Ovary (tissue), 10 donors: ENCODE measurements at places on chromosomes 3 and 15. TPM values are rescaled to one million over a fixed set of nuclear protein-coding genes. Genes with fewer than 3 reads are reported as not detected.

DNA sequence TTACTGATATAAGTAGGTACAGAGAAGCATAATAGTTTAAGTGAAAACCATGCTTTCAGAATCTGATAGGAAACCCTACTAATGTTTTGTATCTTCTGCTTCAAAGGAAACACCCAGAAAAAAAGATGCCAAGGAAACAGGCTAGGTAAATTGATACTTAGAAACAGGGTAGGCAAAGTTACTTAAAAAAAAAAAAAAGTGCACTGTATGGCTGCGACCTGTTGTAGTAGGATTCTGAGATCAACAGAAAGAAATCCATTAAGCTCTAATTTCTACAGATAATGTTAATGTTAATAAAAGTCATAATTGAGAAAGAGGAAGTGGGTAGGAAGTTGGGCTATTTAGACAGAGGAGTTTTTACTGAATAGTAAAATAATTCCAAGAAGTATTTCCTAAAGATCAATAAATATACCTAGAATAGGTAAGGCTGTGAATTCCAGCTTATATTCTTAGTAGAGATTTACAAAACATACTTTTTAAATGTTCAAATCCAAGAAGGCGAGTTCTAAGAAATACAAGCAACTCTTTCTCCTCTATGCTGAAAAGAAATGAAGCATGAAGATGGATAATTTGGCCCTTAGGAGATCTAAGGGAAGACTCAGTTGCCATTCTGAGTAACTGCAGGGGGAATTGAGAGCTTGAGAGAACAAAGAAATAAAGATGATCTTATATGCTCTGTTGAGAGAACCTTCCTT lies 24.1 kb upstream of the STT3B start:
- no peaks in the 10 kb centered on the region for H3K4me1 ChIP-seq
- H3K27ac ChIP-seq: no peak overlapping the region
- no peaks in the 10 kb centered on the region for H3K36me3 ChIP-seq
- no peak overlapping the region for H3K4me3 ChIP-seq
- H3K27me3 ChIP-seq: no peaks in the 10 kb centered on the region

DNA sequence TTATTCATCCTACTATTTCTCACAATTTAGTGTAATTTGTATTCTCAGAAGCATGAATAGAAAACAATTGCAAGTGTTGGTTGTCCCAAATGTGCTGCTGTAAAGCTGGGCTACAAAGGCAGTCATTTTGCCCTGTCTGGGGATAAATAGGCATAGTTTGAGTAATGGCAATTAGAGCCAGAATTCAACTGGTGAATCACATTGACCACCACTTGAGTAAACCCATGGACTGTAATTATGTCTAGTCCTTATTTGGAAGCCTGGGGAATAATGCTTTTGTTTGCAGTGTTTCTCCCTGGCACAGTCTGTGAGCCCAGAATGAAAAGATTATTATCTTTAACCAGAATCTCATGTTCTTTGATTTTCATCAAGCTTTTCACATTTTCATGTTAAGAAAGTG lies 30.5 kb upstream of the CHL1 start:
- H3K4me3 ChIP-seq: no peak overlapping the region
- H3K4me1 ChIP-seq: no peaks in the 10 kb centered on the region
- H3K27me3 ChIP-seq: no peaks in the 10 kb centered on the region
- no peak overlapping the region for H3K27ac ChIP-seq

The LRRIQ4 gene
- 0.43 TPM for total RNA-seq

DNA sequence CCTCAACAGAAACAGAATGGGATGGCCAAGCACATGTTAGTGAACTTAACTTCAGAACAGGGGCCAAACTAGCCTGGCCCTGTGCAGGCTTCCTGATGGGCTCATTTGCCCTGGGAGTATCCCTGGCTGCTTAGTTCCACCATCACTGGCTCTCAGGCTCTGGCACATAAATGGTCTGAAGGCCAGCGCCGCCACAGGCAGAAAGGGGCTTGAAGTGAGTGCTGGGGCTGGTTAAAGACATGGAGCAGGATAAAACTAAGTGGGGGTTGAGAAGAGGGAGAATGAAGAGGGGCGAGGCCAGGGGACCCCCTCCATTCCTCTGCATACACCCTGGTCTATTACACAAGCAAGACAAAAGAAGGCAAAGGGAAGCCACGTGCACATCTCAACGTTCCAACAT lies 12.2 kb downstream of the SLCO2A1 start:
- no peak overlapping the region for H3K27ac ChIP-seq
- no peak overlapping the region for H3K4me3 ChIP-seq
- no peaks in the 10 kb centered on the region for H3K4me1 ChIP-seq
- no peak for DNase-seq
